ENCODE measurements at places on chromosomes 1 and 21. TPM values are rescaled to one million over a fixed set of nuclear protein-coding genes. Genes with fewer than 3 reads are reported as not detected.

Gene C8B
- total RNA-seq, result not detected

GRCh38 chr1:230423951-230424350, 2.2 kb downstream of the PGBD5 start:
- no peak for DNase-seq

DNA sequence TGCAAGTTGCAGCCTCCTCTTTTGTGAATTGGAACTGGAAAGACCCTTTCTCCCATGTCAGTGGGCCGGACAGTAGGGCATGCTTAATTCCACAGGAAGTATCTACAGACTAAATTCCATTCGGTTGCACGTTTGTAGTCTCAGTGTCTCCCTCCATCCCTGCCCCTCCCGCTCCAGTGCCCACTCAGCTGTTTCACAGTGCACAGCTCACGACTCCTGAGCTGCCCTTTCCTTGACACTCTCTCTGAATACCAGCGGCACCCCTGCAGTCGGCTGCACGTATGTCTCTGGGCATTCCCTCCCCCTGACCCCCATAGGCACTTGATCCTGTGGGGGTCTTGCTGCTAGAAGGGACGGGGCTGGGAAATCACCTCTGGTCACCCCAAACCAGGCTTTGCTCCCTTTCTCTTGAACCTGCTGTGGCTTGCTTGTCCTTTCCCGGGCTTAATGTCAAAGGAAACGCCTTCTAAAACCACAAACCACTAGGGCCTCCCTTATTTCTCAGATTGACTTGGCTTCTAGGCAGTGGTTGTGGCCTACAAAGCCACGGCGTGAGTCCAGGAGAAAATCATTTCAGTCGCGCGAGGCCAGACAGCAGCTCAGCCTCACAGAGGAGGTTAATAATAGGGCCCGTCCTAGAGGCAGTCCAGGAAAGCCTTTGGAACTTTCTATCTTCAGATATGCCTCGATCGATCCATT, 365.3 kb upstream of the PROX1 start:
- DNase-seq, result no peak

Gene F5
- total RNA-seq, result not detected

GRCh38 chr21:39675993-39676661, 63.4 kb downstream of the B3GALT5 start:
- DNase-seq, result peak; percentile 88

DNA sequence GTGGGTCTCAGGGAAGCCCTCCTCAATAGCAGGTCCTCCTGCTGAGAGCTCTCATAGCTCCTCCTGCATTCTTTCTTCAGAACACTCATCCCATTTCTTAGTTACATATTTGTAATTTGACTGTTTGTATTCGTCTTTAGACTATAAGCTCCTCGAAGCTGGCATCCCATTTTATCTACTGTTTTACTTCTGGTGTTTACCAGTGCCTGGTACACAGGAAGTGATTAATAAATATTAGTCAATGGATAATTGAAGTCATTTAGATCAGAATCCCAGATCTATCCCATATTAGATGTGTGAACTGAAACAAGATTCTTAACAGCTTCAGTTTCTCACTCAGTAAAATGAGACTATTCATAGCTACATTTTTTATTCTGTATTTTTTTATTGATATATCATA, 88.7 kb downstream of the PLPP3 start:
- DNase-seq, result no peak

Gene FCRL5
- total RNA-seq, result not detected

GRCh38 chr21:39057121-39057520, 126.1 kb downstream of the PSMG1 start:
- no peak for DNase-seq

Gene CRB1
- not detected for total RNA-seq

DNA sequence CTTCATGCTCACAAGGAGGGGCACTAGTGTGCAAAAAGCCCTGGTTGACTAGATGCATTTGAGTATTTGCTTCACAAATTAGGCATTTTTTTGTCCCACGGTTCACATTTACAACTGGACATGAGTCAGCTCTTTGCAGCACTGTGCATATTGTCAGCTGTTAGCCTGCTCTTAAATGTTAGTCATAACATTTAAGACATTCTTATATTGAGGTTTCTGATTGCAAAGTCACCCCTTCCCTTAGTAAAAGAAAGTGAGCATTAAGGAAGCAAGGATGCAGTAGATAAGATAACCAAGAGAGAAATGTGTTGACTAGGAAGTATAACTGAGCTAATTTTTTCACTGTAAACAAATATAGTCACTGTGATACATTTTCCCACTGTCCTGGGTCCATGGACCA, 132.6 kb upstream of the CTTNBP2NL start:
- DNase-seq, result peak; percentile 12
